ENCODE measurements at places on chromosomes 12 and 14.

DNA sequence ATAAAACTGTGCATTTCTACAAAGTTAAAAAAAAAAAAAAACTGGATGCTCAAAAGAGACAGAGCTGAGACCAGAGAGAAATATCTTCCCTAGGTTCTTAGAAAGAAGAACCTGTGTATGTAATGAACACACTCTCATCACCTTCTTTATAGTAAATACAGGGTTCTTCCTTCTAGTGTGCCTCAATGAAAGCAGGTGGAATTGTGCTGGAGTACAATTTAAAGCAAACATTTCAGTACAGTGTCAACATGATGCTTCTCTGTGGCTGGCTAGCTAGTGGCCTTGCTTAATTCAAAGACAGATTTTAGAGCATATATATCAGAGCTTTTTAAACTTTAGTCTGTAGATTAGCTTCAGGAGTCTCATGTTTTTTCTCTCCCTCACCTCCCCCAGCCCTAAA, 249.8 kb upstream of the ARHGAP5 start:
- H3K27me3 ChIP-seq: no peaks in the 10 kb centered on the region
- H3K36me3 ChIP-seq: no peaks in the 10 kb centered on the region
- H3K27ac ChIP-seq: no peak overlapping the region
- no peak overlapping the region for H3K4me3 ChIP-seq
- DNase-seq: no peak

GRCh38 chr12:1205512-1206060, 214.6 kb downstream of the ERC1 start:
- H3K36me3 ChIP-seq: no peaks in the 10 kb centered on the region
- H3K4me3 ChIP-seq: peak overlapping the region; percentile 44
- DNase-seq: no peak
- peak overlapping the region; percentile 48 for H3K27ac ChIP-seq
- no peaks in the 10 kb centered on the region for H3K27me3 ChIP-seq

DNA sequence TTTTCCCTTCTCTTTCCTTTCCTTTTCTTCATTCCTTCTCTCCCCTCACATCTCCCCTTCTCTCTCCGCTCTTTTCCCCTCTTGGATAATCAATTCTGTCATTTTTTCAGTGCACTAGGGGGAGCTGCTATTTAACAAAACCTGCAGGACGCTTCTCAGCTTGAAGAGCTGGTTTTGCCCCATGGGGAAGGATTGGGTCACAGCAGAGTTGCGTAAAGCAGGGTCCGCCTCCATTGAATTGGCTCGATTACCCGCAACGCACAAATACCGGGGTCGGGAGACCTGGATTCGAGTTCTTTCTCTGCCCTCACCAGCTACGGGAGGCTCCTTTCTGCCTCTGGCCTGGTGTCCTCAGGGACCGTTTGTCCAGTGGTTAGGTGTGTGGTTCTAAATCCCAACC, 42.1 kb upstream of the CHGA start:
- no peak for DNase-seq
- H3K27me3 ChIP-seq: peaks cover 12% of the 10 kb centered on the region
- H3K4me1 ChIP-seq: no peaks in the 10 kb centered on the region
- no peak overlapping the region for H3K4me3 ChIP-seq
- H3K27ac ChIP-seq: no peak overlapping the region

DNA sequence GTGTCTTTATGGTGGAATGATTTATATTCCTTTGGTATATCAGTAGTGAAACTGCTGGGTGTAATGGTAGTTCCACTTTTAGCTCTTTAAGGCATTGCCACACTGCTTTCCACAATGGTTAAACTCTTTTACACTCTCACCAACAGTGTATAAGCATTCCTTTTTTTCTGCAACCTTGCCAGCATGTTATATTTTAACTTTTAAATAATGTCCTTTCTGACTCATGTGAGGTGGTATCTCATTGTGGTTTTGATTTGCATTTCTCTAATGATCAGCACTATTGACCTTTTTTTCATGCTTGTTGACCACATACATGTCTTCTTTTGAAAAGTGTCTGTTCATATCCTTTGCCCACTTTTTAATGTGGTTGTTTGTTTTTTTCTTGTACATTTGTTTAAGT, 142.5 kb downstream of the MSRB3 start:
- no peak overlapping the region for H3K27ac ChIP-seq
- DNase-seq: no peak
- peaks cover 37% of the 10 kb centered on the region for H3K36me3 ChIP-seq

GRCh38 chr12:24617471-24617870, 331.4 kb downstream of the BCAT1 start:
- no peak overlapping the region for H3K4me3 ChIP-seq
- H3K27me3 ChIP-seq: no peaks in the 10 kb centered on the region
- DNase-seq: no peak
- H3K4me1 ChIP-seq: no peaks in the 10 kb centered on the region
- H3K36me3 ChIP-seq: no peaks in the 10 kb centered on the region

GRCh38 chr12:1531153-1531653, 63.2 kb downstream of the FBXL14 start:
- no peaks in the 10 kb centered on the region for H3K36me3 ChIP-seq
- peak overlapping the region; percentile 55 for H3K4me3 ChIP-seq
- H3K27me3 ChIP-seq: no peaks in the 10 kb centered on the region
- no peaks in the 10 kb centered on the region for H3K4me1 ChIP-seq

DNA sequence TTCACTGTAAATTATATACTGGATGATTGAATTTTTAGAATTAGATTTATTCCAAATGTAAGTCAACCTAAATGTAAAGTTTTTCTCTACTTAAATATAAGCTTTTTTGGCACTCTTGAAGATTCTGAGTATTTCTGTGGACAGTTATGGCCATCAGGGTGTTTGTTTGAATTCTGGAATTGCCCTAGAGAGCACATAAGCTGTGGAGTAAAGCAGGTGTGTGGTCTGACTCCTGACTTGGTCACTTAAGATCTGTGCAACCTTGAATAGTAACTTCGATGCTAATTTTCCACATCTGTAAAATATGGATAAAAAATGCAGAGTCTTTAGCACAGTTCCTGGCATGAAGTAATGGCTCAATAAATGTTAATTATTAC, 64.4 kb downstream of the FUT8 start:
- no peak for DNase-seq
- H3K27ac ChIP-seq: no peak overlapping the region
- H3K4me1 ChIP-seq: no peaks in the 10 kb centered on the region
- H3K4me3 ChIP-seq: no peak overlapping the region
- no peaks in the 10 kb centered on the region for H3K36me3 ChIP-seq
- H3K27me3 ChIP-seq: no peaks in the 10 kb centered on the region

GRCh38 chr12:127503246-127503645, 763.7 kb upstream of the TMEM132C start:
- H3K4me1 ChIP-seq: no peaks in the 10 kb centered on the region
- no peaks in the 10 kb centered on the region for H3K36me3 ChIP-seq
- no peak overlapping the region for H3K27ac ChIP-seq
- DNase-seq: no peak
- no peak overlapping the region for H3K4me3 ChIP-seq

- no peaks in the 10 kb centered on the region for H3K36me3 ChIP-seq
- no peak overlapping the region for H3K27ac ChIP-seq
- H3K4me1 ChIP-seq: no peaks in the 10 kb centered on the region
- peaks cover 11% of the 10 kb centered on the region for H3K27me3 ChIP-seq
- H3K4me3 ChIP-seq: no peak overlapping the region
Observed at GRCh38 chr14:70086685-70087379, 101.9 kb downstream of the SLC8A3 start.

DNA sequence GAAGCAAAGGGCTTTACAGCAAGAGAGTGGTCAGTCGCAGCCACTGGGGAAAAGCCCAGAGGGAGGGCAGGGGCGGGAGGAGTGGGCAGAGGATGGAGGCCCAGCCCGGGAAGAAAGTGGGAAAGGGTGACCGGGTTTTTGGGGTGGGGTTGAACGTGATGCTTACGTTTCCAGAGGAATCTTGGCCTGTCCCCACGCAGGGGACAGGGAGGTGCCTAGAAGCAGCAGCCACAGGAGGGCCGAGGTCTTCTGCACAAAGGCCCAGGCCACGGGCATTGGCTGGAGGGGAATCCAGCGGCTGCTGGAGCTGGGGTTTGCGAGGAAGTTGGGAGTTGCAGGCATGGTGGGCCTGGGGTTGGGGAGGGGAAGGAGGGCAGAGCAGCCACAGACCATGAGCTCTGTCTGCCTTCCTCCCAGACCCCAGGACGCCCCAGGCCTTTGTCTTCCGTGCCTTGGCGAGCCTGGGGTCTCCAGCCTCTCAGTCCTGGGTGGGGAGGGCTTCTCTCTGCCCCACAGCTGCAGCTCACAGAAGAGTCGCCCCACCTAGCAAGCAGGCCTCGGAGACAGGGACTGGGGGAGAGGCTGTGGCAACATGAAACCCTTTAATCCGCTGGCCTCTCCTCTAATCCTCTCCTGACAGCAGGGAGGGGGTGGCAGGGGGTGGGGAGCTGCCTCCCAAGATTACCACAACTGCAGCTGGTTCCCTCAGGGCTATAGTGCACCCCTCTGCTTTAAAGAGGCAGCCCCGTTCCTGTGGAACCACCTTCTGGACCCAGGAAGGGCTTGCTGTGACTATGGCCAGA, at the start of gene CACNA2D4:
Gene CACNA2D4 (minus strand): TSS at position 572 of the 803 bp plus-strand sequence. CDS start 179 bp downstream, at position 393.
- no peaks in the 10 kb centered on the region for H3K36me3 ChIP-seq
- H3K27ac ChIP-seq: no peak within 1 kb of the TSS
- peaks cover 15% of the 10 kb centered on the region for H3K4me1 ChIP-seq

DNA sequence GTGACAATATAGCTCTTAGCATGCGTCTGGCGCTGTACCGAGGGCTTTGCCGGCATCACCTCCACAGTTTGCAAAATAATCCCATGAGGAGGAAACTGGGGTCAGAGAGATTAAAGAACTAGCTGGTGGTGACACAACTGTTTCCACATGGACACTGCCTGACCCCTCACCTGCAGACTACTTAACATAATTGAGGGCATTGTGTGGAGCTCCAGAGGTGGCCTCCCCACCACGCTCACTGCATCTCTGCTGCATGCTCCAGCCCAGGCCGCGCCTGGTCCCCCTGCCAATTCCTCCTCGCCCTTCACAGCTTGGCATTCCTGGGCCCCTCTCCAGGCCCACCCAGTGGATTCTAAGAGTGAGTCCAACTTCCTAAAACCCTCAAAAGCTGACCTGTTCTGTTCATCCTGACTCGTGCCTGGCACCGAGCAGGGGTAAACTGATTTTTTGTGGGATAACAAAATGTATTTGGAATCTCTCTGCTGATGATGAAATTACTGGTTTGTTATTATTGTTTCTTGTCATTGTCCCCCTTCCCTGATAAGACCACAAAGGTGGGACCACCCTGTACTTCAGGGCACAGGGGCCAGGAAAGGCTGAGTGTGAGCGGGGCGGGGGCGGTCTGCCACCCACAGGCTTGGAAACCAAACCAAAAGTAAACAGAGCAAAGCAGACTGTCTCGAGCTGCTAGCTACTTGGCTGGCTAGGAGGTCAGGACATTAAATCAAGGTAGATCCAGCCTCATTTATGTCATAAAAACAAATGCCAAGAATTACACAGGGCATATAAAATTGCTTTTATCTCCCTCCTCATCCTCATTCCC, 40.6 kb downstream of the CHGA start:
- DNase-seq: no peak
- no peak overlapping the region for H3K4me3 ChIP-seq
- H3K27ac ChIP-seq: peak overlapping the region; percentile 1
- H3K36me3 ChIP-seq: peaks cover 19% of the 10 kb centered on the region

- no peak for DNase-seq
- H3K27me3 ChIP-seq: peaks cover 8% of the 10 kb centered on the region
- no peaks in the 10 kb centered on the region for H3K4me1 ChIP-seq
- H3K4me3 ChIP-seq: no peak overlapping the region
- H3K27ac ChIP-seq: no peak overlapping the region
Observed at GRCh38 chr14:23294734-23295561, 7.7 kb downstream of the PPP1R3E start.

DNA sequence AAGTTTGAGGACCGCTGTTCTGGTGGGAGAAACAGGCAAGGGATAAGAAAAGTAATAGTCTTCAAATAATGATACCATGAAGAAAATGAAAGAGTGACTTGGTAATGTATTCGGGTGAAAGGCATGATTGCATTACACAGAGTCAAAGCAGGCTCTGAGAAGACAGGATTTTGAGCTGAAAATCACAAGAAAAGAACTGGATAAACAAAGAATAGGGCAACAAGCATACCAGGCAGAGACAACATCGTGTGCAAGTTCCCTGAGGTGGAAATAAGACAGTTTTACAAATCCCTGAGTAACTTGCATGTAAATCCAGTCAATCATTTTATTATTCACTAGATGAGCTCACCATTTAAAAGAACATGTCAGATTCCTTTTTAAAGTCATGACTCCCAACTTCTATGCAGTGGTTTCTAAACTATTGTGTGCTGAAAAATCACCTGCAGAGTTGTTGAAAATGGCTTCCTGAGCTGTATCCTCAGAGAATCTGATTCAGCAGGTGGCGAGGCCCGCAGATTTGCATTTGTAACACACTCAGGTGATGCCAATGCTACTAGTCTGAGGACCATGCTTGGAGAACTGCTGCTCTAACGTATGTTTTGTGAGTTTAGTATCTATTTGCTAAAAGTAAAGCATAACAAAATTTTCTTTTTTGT, 133.0 kb upstream of the ABCD2 start:
- no peaks in the 10 kb centered on the region for H3K27me3 ChIP-seq
- no peak overlapping the region for H3K27ac ChIP-seq
- H3K4me3 ChIP-seq: no peak overlapping the region
- no peaks in the 10 kb centered on the region for H3K36me3 ChIP-seq

DNA sequence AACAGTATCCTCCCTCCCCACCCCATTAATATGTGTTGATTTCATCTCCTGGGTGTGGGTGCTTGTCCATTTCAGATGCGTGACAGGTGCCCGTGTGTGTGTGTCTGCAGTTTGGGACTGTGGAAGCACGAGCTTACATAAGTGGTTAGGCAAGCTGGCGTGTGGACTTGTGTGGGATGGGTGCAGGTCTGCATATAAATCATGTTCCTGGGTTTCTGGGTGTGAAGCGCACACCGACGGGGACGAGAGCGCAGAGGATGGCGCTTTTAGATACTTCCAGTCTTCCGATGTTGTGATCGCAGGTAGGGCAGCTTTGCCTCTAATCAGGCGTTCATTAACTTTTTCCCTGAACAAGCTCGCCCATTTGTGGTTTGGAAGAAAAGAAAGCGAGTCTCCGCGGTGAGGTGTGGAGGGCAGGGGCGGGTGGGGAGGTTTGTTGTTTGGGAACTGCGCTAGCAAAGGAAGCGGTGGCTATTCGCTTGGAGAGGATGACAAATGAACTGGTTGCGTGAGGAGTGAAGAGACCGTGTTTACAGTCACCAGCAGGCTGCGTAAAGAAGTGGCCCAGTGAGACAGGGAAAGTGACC, 865 bp downstream of the RGS6 start:
- no peak for DNase-seq
- H3K4me3 ChIP-seq: peak overlapping the region; percentile 59
- no peaks in the 10 kb centered on the region for H3K36me3 ChIP-seq
- no peaks in the 10 kb centered on the region for H3K27me3 ChIP-seq
- H3K27ac ChIP-seq: peak overlapping the region; percentile 78

DNA sequence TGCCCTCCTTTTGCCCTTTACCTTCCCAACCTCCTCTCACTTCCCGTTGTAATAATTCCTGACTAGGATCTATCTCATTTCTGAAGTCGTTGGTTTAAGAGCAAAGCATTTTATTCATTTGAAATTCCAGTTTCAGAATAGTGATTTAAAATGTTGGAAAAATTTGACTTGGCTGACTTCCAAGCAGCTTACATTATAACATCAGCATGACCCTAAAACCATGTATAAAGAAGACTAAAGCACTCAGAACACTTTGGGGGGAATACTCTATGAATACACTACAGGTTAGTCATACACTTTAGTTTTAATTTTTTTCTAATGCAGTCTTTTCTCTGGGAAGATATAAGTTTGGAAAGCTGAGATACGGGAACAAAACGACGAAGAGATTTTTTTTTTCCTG, 161.1 kb downstream of the BTG1 start:
- no peak overlapping the region for H3K4me3 ChIP-seq
- no peaks in the 10 kb centered on the region for H3K27me3 ChIP-seq
- DNase-seq: no peak
- H3K36me3 ChIP-seq: no peaks in the 10 kb centered on the region
- H3K27ac ChIP-seq: peak overlapping the region; percentile 26

GRCh38 chr12:125652681-125653080, 587.4 kb downstream of the AACS start:
- H3K27ac ChIP-seq: no peak overlapping the region
- H3K4me3 ChIP-seq: no peak overlapping the region
- no peaks in the 10 kb centered on the region for H3K36me3 ChIP-seq
- no peaks in the 10 kb centered on the region for H3K27me3 ChIP-seq
- H3K4me1 ChIP-seq: no peaks in the 10 kb centered on the region
